ENCODE measurements at places on chromosomes 16 and 17.
A peak's percentile ranks its signal among the peaks of the same experiment; 100 is the strongest.

DNA sequence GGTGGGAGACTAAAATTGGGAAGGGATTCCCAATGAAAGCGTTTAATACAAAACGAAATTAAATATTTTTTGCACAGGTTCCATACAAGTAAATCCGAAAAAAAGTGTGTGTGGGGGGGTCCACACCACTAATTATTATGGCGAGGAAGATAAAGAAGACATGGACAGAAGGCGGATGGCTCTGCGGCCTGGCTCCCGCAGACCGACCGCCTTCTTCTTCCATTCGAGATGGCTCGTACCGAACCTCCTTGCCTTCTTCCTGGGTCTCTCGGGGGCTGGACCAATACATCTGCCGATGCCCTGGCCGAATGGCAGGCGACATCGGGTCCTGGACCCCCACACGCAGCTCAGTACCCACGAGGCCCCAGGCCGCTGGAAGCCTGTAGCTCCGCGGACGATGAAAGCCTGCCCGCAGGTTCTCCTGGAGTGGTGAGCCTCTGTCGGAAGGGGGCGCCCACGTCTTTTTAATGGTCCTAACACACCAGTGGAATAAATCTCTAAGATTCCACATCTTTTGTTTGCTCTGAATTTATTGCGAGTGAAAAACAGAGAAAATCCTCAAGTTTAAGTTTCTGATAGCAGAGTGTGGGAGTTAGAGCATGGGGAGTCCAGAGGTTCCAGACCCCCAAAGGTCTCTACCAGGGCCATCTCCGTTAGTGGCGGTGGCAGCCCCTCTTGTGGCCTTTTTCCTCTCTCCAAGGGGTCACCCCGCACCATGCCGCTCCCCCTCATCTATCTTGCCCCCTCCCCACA lies 1.4 kb downstream of the PRAC2 start:
- peak; percentile 36 for DNase-seq

DNA sequence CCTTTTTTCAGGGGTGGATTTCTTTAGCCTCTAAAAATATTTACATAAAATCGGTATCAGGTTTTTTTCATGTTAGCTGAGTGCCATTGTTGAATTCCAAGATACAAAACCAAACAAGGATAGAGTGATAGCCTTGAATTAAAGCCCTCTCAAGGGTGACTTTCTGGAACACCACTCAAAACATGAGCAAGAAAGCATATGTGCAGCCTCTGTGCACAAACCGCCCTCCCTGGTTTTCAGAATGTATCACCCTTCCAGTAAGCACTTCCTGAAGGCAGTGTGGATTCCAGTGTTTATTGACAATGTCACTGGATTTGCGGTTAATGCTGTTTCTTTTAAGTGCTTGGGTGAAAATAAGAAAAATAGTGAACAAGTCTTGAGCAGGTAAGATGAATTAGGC lies 597.7 kb downstream of the TMEM114 start:
- no peak for DNase-seq

DNA sequence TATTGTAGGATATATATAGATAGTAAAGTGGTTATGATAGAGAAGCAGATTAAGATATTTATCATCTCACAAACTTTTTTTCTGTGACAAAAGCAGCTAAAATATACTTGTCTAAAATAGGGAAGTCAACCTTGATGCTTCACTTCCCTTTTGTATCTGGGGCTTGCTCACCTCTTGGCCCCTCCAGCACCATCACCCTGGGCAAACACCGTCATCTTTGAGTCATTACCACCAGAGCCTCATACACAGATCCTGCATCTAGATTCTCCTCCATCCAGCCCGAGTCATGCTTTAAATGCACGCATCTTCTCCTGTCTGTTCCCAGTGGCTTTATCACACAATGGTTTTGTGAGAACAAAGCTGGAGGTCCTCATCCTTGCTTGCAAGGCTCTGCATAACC lies 1062.7 kb upstream of the EEF2KMT start:
- no peak for DNase-seq

- DNase-seq = no peak
Observed at GRCh38 chr17:59641799-59642484, 22.2 kb downstream of the CLTC start.

DNA sequence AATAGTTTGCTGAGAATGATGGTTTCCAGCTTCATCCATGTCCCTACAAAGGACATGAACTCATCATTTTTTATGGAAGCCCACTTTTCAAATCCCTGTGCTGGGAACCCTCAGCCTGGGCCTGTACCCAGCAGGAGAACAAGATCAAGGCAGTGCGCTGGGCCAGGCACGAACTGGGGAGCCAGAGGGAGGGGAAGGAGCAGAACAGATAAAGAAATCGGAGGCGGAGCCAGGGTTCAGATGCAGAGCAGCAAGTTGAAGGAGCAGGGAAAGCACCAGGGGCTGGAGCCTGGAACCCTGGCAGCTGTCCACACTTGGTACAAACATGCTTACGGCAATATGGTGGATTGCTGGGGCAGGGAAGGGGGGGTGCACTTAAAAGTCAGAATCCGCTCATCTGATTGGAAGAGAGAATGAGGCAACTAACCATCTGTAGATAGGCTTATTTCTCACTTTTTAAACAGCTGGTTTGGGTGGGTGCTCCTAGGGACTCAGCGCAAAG lies 107.5 kb downstream of the NOG start:
- DNase-seq = no peak

DNA sequence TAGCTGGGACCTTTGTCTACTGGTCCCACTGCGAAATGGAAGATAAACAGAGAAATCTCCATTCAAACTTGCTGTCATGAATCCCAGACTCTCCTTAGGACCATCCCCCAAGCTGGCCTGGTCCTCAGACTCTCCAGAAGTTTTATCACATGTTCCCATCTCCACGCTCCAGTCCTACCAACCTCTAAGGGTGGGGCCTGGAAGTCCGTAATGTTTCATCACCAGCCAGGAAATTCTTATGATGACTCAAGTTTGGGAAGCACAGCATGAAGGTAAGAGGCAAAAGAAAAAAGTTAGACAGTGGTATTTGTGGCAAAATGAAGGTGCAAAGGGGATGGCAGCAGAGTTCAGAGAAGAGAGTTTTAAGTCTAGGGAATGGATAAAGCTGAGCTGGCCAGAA lies 52.7 kb downstream of the ZNF18 start:
- no peak for DNase-seq

- DNase-seq = no peak
Observed at GRCh38 chr17:56595108-56595418, 1.6 kb downstream of the NOG start.
